ENCODE measurements at places on chromosomes 5 and 9.

- DNase-seq: no peak
Measured at GRCh38 chr9:115888131-115888530, 265.5 kb upstream of the PAPPA start.

DNA sequence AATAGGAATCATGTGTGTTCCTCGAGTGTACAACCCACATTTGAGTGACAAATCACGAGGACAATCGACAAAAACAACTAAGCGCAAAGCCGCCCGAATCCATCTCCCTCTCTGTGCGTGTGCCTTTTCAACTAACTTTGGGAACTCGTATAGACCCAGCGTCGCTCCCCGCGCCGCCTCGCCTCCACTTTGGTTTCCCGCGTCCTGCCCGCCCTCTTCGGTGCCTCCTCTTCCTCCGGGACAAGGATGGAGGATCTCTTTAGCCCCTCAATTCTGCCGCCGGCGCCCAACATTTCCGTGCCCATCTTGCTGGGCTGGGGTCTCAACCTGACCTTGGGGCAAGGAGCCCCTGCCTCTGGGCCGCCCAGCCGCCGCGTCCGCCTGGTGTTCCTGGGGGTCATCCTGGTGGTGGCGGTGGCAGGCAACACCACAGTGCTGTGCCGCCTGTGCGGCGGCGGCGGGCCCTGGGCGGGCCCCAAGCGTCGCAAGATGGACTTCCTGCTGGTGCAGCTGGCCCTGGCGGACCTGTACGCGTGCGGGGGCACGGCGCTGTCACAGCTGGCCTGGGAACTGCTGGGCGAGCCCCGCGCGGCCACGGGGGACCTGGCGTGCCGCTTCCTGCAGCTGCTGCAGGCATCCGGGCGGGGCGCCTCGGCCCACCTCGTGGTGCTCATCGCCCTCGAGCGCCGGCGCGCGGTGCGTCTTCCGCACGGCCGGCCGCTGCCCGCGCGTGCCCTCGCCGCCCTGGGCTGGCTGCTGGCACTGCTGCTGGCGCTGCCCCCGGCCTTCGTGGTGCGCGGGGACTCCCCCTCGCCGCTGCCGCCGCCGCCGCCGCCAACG, at the start of gene GPR150:
GPR150 (plus strand) TSS at position 58 of the 840 bp plus-strand sequence; CDS start at position 247, 189 bp downstream.
- DNase-seq: peak; percentile 77

DNA sequence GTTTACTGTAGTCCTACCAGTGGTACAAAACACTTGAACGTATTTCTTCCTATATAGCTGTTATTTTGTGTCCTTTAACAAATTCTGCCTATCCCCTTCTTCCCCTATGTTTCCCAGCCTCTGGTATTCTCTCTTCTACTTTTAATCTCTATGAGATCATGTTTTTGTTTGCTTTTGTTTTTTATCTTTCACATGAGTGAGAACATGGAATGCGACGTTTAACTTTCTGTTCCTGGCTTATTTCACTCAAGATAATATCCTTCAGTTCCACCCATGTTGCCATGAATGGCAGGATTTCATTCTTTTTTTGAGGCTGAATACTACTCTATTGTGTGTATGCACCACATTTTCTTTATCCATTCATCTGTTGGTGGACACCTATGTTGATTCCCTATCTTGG, 634.4 kb upstream of the WWC1 start:
- no peak for DNase-seq

DNA sequence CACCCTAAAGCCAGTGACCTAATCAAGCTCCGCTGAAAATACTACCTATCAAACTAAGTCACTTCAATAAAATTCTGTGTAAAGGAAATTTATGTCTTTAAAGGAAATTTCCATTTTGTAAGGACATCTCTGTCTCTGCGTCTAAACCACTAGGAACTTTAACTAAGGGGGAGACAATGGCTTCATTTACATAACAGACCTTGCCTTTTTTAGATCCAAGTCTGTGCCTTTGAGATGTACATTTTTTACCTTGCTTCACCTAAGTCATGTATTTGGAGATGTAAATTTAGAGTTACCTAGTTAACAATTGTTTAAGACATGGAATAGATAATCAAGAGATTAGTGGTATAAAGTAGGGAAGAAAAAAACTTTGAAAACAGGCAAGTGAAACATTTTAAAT, 10.2 kb upstream of the GLT6D1 start:
- no peak for DNase-seq

DNA sequence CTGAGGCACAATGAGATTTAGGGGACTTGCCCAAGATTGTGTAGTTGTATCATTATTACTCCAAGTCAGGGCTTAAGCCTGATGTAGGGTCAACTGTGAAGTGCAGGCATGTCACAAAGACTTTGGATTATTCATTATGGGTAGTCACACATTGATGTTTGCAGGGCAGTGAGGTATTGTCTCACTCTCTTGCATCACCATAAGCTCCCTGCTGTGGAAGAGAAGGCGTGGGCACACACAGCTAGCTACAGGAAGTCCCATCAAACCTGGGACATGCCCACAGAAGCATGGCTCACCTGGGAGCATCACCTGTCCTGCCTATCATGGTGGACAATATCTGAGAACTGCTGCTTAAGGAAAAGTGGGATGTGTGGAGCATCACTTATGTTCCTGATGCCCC, 42.1 kb downstream of the TMOD1 start:
- DNase-seq: no peak

- no peak for DNase-seq
Measured at GRCh38 chr5:2762744-2763532, 11.5 kb upstream of the IRX2 start.

GRCh38 chr9:95185956-95186355, 131.6 kb downstream of the FANCC start:
- no peak for DNase-seq

DNA sequence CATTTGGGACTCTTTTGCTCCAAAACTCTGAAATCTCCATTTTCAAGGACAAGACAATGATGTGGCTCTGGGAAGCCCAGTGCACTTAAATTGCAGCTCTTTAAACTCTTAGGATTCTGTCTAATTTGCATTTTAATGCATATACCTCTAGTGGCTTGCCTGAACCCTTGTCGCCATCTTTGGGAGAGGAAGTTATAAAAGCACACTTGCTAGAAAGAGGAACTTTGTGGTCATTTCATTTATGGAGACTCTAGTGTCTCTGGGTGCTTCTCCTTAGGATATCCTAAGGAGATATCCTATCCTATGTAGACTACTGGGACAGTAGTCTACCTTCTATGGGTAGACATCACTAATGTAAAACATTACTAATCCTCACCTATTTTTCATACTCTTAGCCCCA, 77.3 kb upstream of the SLC1A3 start:
- DNase-seq: no peak
